Epithelial cell of esophagus (primary cell): ENCODE measurements at places on chromosomes 7 and 10.

- peak; percentile 63 for DNase-seq
These were observed 79.5 kb downstream of the CARD11 start for GRCh38 chr7:2964208-2964607.

GRCh38 chr7:44073664-44074348, 8.4 kb upstream of the PGAM2 start:
- DNase-seq: peak; percentile 72

- DNase-seq: peak; percentile 40
These were observed 25.8 kb downstream of the BRAF start for GRCh38 chr7:140898786-140899536.

DNA sequence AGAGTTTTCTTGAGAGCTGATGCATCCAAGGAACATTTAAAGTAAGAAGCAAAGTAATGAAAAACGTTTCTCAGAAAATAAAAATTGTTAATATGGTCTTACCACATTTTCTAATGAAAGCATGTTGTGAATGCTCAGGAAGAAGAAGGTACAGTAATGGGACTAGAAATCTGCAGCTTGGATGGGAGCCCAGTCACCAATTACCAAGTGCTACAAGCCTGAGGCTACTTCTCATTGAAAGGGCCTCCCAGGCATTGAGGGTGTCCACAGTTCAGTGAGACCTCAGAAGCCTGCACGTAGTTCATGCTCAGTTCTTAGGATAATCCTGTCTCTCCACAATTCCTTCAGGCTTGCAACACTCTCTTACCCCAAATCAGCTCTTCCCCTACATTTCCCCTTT, 17.6 kb downstream of the PTN start:
- DNase-seq: no peak

DNA sequence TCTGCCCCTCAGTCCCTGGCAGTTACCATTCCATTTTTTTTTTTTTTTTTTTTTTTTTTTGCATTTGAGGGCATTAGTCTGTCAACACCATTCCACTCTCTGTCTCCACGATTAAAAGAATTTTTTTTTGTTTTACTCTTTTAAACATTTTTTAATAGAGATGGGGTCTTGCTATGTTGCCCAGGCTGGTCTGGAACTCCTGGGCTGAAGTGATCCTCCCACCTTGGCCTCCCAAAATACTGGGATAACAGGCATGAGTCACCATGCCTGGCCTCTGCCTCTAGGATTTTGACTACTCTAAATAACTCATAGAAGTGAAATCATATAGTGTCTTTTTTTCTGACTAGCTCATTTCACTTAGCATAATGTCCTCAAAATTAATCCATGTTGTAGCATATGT, 16.5 kb upstream of the CLDN3 start:
- no peak for DNase-seq

GRCh38 chr10:128054163-128054970, 71.9 kb downstream of the MKI67 start:
- no peak for DNase-seq

DNA sequence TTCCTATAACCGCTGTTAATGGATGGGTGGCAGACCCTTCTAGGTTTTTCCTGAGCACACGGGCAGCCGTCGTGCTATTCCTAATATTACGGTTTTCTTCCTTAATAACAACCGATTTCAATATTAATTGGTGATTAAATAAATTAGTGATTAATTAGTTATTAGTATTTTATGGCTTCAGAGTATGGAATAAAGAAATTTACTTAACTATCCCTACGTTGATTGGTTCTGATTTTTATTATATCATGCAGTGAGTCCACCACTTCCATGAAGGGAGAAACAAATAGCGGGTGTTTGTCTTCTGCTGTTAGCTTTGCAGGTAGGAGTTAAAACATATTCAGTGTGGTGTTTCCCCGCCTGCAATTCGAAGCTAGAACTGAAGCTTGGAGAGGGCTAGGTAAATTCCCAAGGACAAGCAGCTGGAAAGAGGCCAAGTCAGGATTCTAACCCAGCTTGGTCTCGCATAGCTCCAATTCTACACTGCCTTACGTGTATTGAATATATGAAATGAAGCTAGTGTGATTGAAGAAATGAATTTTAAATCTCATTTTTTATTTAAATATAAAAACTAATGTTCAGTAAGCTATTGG, 928 bp upstream of the CSTF2T start:
- peak; percentile 36 for DNase-seq

DNA sequence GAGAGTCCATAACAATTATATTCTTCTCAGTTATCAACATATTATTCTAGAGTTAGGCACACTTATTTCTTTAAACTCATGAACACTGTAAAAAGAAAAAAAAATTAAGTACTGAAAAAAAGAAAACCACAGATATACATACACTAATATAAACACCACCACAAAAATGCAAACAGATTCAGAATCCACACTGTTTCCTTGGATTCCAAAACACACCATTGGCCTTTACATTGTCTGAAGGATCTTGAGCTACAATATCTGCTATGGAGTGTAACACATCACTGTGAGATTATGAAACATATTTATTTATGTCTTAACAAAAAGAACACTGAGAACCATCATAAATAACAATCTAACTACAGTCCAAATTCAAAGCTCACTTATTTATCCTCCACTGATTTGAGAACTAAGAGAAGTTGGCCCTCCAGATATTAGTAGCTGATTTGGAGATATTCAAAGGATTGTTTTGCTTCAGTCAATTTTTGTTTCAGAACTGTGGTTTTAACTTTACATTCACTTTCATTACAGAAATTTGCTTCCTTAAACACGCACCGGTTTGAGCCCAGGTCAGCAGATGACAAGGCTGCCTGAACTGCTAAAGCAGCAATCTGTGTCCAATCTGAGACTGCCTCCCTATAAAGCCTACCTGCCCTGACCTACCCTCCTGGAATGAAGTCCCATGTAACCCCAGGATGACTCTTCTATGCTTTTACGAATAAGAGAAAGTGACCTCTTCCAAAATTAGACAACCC, 47.0 kb upstream of the CDK1 start:
- DNase-seq: peak; percentile 41

- DNase-seq: no peak
These were observed 1052.3 kb upstream of the CELF2 start for GRCh38 chr10:9965341-9965740.

DNA sequence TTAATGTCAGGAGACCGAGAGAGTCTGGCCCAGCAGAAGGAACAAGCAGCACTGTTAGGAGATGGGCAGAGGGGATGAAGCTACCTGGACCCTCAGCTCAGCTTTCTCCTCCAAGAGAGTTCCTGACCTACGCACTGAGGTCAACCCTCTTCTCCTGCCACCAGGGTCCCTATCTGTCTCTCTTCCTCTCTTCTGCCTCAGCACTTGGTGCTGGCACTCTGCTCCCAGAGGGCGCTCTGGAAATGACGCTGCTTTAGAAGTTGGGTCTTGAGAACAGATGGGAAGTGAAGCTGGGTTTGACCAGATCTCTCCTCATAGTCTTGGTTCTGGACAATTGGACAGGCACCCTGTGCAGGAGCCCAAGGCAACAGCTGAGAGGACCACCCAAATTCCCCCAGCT, 216.0 kb upstream of the AGK start:
- DNase-seq: no peak

DNA sequence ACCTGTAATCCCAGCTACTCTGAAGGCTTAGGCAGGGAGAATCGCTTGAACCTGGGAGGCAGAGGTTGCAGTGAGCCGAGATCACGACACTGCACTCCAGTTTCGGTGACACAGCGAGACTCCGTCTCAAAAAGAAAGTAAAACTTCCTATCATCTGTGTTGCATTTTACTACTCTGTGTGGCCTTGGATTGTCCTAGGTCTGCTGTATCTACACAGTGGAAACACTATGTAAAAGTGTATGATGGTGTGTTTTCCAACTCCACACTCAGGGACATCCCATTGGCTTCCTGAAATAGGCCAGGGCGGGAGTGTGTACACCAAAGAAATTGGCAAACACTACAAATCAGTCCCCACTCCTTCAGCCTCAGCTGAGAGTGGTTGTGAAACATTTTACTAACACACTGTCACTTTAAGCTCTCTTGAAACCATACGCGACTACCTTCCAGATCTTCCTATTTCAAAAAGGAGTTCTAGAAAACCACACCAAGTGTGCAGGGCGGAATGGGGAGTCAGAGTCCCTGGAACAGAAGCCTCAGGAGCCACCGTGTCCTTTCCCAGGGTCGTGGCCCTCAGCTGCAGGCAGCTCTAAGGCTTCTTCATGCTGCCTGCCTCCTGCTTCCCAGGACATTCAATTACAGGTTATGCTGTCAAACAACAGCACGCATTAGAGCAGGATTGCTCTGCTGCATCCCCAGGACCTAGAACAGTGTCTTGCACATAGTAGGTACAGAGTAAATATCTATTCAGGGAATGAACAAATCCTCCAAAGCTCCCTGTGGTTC, 275.4 kb downstream of the PARD3 start:
- no peak for DNase-seq

DNA sequence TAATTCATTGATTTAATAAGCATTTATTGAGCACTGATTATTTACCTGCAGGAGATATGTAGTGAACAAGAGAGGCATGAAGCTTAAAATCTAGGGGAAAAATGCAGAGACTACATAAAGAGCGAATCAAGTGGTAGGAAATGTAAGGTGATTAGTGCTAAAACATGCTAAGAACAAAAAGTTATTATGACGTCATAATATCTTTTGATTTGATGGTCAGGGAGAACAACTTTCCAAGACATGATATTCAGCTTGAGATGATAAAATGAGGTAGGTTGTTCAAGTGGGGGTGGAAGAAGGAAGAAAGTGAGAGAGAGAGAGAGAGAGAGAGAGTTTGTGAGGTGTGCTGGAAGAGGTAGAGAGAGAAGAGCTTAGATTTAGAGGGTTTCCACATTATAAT, 317.7 kb downstream of the NRG3 start:
- no peak for DNase-seq

GRCh38 chr10:32112055-32112454, 55.8 kb upstream of the KIF5B start:
- DNase-seq: peak; percentile 57

DNA sequence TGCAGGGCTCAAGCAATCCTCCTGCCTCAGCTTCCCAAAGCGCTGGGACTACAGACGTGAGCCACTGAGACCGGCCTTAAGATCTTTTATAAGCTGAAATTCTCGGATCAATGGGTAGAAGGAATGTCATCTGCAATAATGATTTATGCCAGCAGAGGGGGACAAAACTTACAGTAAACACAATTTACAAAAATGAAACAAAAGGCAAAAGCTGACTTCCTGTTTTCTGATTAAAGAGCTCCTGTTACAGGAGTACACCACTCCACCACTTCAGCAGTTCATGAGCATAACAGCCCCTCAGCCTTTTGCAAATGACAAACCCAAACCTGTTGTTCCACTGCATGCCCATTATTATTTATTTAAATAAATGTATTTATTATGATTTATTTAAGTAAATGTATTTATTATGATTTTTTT, 88.5 kb upstream of the ATP6V0A4 start:
- peak; percentile 67 for DNase-seq

DNA sequence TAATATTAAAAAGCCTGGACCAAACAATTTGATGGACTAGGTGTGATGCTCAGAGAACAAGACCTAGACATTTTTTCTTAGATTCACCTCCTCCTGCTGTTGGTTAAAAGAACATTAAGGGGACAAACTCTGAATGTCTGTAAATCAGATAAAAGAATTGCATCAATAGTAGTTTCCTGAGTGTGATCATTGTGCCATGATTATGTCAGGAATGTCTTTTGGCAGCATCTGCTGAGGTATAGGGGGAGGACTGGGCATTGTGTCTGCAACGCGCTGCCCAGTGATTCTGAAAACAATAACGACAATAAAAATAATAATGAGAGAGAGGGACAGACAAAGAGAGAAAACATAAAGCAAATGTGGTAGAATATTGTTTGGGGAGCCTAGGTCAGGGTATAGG, 6.9 kb downstream of the C7orf57 start:
- DNase-seq: peak; percentile 28
